ENCODE measurements at places on chromosomes 13 and 19.

- no peak for DNase-seq
Observed at GRCh38 chr13:112882555-112883024, 86.4 kb upstream of the MCF2L start.

DNA sequence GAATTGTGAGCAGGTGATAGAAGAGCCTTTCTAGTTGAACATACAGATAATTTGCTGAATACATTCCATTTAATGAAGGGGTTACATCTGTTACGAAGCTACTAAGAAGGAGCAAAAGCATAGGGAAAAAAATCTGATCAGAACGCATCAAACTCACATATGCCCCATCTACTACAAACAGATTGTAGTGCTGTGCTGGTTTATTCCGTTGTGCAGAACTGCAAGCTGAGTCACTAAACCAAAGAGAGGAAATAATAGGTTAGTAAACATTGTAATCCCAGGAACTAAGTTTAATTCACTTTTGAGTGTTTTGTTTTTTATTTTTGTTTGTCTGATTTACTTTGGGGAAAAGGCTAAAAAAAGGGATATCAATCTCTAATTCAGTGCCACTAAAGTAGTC, 136.3 kb downstream of the CDK8 start:
- no peak for DNase-seq

DNA sequence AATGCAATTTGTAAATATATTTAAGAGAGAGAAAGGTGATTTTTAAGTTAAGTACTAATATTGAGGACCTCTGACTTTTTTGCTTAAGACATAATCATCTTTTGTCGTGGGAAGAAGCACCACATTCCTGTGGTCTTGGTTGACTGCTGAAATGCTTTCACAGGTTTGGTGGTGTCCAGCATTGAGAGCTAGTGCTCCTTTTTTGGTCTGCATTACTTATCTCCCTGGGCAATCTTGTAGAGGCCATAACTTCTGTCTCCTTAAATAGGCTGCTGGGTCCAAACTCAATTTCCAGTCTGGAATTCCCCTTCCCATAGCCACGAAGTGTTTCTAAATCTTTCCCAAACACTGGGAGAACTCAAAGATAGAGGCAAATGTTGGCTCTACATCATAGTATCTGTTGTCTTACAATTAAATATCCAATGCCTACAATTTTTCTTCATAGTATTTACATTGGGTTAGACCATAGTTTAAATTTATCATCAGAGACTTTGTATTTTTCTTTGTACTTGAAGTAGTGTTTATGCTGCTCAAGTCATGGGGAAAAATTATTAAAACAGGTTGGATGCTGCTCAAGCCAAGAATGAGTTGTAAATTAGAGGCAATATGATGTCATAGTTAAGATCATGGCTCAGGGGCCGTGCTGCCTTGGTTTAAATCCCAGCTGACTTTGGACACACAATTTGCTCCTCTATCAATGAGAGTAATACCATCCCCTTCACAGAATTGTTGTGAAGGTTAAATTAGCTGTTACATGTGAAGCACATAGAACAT, 105.6 kb downstream of the POSTN start:
- DNase-seq, result no peak

DNA sequence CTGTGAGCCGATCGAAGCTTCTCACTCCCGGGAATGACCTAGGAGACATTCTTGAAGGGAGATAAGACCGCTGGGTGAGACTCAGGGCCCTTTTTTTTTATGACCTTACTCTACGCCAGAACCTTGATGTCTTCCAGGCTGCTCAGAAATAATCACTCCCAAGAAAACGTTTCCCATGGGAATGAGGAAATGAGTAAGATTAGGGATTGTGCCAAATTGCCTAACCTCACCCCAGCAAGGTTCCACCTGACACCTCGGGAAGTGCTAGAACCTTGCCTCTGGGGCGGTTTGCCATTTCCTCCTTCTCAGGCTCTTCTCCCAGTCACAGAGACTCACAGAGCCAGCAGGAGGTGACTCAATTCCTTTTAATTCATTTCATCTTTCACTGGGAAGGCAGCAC, 2.3 kb downstream of the SLC46A3 start:
- DNase-seq, result no peak

DNA sequence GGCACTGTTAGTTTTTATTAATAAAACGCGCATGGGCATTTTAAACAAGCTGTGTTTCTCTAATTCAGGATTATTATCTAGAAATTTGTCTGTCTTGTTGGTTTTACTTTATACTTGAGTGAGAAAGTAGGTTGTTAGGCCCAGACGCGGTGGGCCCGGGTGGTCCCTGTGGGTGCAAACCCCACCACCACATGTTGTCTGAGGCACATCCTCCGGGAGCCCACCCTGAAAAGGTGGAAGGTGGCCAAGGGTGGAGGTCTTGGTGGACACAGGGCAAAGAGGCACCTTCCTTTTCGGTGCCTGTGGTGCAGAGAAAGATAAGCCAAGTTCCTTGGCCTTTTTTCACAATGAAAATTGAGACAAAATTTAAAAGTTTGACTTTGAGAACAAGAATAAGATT, 16.6 kb downstream of the ATP4B start:
- no peak for DNase-seq

DNA sequence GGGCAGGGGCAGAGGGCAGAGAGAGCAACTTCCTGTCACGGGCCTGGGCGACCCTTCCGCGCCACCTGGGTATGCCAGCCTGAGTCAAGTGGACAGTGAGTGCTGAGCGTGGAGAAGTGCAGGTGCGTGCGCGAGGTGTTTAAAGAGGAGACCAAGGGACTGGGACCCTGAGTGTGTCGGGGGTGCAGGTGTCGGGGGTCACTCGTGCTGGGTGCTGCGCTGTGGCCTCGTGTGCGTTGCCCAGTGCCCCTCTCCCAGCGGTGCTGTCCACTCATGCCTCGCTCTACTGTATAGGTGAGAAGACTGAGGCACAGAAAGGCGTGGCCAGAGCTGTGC, 18.9 kb upstream of the KCTD15 start:
- DNase-seq, result no peak

GRCh38 chr13:105410602-105411001, 1124.9 kb downstream of the EFNB2 start:
- DNase-seq, result peak; percentile 77

- DNase-seq, result no peak
Observed at GRCh38 chr19:33580026-33580644, 41.6 kb upstream of the CHST8 start.

DNA sequence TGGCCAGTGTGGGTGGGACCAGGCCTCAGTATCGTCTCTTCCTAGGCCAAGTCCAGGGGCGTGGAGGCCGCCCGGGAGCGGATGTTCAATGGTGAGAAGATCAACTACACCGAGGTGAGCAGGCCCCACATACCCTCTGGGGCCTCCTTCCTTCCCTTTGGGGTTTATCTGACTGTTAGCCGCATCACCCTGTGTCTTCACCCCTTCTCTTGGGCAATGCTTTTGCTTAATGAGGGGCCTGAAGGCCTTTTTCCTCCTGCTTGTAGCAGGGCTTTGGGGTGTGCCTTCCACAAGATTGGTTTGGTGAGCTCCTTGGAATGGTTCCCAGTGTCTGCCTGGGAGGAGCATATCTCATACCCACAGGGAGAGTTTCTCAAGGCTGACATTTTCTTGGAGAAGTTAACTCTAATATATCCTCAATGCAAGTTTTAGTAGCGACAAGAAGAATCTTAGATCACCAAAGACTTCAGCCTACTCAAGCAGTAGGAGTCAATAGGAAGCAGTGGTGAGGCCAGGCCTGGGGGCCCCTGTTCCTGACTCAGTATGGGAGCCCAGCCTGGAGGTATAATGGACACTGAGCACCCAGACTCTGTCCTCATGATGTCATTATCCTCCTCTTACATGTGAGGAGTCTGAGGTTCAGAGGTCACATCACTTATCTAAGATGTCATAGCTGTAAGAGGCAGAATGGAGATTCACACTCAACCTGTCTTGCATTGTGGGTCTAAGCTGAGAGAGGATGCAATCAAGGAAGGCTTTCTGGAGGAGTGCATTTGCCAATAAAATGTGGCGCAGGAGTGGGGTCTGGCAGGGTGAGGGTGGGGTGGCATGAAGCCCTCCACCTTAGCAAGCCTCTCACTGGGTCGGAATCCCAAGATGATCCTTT, 2.0 kb downstream of the GPI start:
- no peak for DNase-seq

DNA sequence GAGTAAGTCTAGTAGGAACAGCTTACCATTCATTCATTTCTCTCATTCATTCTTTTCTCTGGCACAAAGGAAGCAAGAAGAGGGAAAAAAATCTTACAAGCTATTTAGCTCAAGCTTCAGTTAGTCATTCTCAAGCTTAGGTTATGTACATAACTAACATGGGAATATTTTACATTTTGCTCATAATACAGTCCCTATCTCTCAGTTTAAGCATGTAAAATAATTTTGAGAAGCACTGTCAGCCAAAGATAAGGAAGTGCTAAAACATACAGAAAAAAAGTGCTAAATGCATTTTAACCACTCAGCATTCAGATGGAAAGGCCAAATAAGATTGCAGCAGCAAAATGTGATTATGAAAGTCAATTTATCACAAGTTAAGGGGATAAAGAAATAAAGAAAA, 7.9 kb downstream of the RBM26 start:
- no peak for DNase-seq

DNA sequence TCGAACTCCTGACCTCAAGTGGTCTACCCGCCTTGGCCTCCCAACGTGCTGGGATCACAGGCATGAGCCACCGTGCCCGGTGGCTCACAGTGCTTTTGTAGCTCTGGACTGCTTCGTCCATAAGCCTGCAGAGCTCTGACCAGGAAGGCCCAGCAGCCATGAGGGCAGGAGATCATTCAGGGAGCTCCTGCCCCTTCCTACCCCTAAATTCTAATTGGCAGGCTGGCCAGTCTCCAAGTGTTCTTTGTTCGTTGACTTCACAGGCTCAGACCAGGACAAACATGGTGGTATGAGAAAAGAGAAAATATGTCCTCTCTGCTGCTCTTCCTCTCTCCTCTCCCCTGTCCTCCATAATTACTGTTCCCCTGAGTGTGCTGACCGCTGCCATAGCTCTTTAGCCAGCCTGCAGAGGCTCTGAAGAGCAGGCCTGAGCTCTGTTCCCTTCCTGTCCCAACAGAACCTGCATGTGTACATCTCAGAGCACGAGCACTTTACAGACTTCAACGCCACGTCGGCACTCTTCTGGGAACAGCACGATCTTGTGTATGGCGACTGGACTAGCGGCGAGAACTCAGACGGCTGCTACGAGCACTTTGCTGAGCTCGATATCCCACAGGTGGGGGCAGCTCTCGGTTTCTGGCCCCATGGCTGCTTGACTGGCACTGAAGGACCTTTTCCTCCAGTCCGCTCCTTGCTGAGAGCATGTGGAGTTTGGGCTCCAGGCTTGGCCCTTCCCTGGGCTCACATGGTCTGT, 19.0 kb downstream of the CLPTM1 start:
- DNase-seq, result no peak

DNA sequence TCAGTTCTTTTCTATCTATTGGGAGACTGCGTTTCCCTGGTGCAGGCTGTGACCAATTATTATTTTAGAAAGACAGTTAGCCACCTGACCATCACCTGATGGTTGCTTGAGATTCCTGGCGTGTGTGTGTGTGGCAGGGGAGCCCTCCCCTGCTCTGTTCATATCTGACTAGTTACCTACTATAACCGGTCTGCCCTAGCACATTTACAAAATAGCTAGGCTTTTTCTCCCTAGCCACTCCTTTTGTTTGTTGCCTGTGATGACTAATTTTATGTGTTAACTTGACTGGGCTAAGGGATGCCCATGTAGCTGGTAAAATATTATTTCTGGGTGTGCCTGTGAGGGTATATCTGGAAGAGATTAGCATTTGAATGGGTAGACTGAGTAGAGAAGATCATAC, 76.9 kb downstream of the OLFM4 start:
- DNase-seq, result no peak

DNA sequence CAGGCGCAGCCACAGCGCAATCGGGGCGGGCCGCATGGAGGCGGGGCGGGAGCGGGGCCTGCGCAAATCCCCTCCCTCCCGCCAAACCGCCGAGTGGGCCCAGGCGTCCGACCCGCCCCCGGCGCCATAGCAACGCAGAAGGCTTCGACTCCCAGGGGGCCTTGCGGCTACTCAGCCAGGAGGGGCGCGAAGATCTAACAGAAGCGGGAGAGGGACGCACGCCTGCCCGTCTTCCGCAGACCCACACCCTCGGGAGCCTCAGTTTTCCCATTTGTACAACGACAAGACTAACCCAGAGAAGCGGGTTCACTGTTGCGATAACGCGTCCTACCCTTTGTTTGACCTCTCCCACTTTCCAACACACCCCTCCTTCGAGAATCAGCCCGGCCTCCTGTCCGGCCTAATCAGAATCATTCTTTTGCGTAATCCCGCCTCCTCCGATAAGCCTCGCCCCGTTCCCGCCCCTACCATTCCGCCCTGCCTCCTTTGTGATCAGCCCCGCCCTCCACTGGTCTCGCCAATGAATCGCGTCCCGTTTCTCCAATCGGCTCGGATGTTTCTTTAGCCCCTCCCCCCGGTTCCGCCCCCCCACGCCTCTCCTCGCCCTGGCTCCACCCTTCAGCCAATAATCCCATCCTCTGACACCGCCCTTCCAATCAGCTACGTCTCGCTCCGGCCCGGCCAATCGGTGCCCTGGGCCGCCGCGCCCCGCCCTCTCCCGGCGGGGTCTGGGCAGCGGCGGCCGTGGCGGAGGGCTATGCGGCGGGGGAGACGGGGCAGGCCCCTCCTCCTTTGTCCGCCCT, at the start of gene PCSK4:
Gene PCSK4, minus strand, starts transcription at position 40 of the 803 bp plus-strand sequence. Its CDS starts 4 bp downstream, at position 36.
- peak; percentile 99 for DNase-seq

DNA sequence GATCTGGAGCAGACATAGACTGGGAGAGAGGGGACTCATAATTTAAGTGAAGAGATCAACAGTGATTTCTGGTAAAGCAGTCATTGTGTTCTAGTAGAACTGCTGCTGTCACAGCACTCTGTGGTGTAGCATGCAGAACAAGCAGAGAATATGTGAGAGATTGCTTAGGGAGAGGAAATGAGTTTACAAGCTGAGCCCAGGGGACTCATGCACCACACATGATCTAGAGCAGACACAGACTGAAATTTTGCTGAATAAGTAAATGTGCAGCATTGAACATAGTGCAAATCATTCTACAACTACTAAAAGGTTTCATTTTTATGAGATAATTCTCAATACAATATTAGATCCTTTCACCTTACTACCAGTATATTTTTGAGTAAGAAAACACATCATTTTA, 125.7 kb downstream of the MYO16 start:
- no peak for DNase-seq

Measured in neural progenitor cell (in vitro differentiated cells).